ENCODE measurements at places on chromosomes 6 and 20.

- H3K27ac ChIP-seq, result no peak overlapping the region
- H3K4me3 ChIP-seq, result no peak overlapping the region
- H3K27me3 ChIP-seq, result no peaks in the 10 kb centered on the region
These were observed 94.5 kb downstream of the TPBG start for GRCh38 chr6:82458147-82458546.

DNA sequence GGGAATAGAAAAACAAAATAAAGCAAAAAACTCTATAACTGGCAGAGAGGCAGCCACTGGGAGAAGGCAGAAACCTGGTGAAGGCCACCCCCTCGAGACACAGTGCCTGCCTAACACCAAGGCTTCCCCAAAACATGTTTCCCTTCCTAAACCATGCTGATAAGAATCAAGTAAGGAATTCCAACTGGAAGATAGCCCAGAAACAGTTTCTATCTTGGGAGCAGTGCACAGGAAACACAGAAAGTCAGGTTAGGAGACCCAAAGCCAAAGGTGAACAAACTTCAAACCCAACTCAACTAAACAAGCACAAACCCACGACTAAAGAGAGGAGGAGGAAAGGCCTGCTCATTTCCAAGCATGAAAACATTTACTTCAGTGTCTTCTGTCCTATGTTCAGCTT lies 433.7 kb upstream of the RGS17 start:
- no peaks in the 10 kb centered on the region for H3K36me3 ChIP-seq
- no peaks in the 10 kb centered on the region for H3K4me1 ChIP-seq
- DNase-seq, result no peak

- H3K4me1 ChIP-seq, result peaks cover 8% of the 10 kb centered on the region
- no peak for DNase-seq
- H3K27me3 ChIP-seq, result peaks cover 5% of the 10 kb centered on the region
- no peaks in the 10 kb centered on the region for H3K36me3 ChIP-seq
- no peak overlapping the region for H3K4me3 ChIP-seq
- H3K27ac ChIP-seq, result no peak overlapping the region
These were observed 299.8 kb downstream of the CD83 start for GRCh38 chr6:14417377-14417776.

DNA sequence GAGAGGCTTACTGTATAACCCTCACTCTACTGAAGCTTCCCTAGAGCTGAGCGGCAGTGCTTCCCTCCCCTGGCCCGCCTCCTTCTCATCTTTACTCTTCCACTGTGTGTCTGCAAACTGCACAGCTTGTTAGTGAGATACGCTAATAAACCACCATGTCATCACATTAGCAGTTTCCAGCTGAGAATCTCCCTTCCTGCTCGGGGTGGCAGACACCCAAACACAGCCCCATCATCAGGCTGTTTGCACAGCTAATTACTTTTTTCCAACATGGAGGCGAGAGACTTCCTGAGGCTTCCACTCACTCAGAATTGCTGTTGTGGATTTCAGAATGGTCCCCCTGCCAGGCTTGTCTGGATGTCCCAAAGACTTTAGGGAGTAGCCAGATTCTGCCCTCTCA lies 444.9 kb upstream of the SULF2 start:
- no peaks in the 10 kb centered on the region for H3K36me3 ChIP-seq
- no peak overlapping the region for H3K4me3 ChIP-seq
- peaks cover 17% of the 10 kb centered on the region for H3K27me3 ChIP-seq
- H3K27ac ChIP-seq, result no peak overlapping the region

GRCh38 chr6:89197141-89197540 lies 20.0 kb downstream of the GABRR1 start:
- no peak overlapping the region for H3K27ac ChIP-seq
- H3K4me1 ChIP-seq, result peaks cover 3% of the 10 kb centered on the region
- H3K36me3 ChIP-seq, result peaks cover 7% of the 10 kb centered on the region
- H3K4me3 ChIP-seq, result no peak overlapping the region
- peaks cover 11% of the 10 kb centered on the region for H3K27me3 ChIP-seq

- no peak overlapping the region for H3K27ac ChIP-seq
- no peak for DNase-seq
- no peak overlapping the region for H3K4me3 ChIP-seq
- H3K27me3 ChIP-seq, result peaks cover 4% of the 10 kb centered on the region
These were observed 20.5 kb downstream of the LAMA4 start for GRCh38 chr6:112233847-112234246.

GRCh38 chr6:100344321-100344720 lies 120.4 kb downstream of the SIM1 start:
- no peak overlapping the region for H3K4me3 ChIP-seq
- no peak for DNase-seq
- H3K4me1 ChIP-seq, result peaks cover 34% of the 10 kb centered on the region
- no peaks in the 10 kb centered on the region for H3K36me3 ChIP-seq

GRCh38 chr6:70124882-70125545 lies 177.9 kb downstream of the COL9A1 start:
- H3K27me3 ChIP-seq, result peaks cover 5% of the 10 kb centered on the region
- no peaks in the 10 kb centered on the region for H3K4me1 ChIP-seq
- no peak overlapping the region for H3K4me3 ChIP-seq
- no peaks in the 10 kb centered on the region for H3K36me3 ChIP-seq
- no peak for DNase-seq

DNA sequence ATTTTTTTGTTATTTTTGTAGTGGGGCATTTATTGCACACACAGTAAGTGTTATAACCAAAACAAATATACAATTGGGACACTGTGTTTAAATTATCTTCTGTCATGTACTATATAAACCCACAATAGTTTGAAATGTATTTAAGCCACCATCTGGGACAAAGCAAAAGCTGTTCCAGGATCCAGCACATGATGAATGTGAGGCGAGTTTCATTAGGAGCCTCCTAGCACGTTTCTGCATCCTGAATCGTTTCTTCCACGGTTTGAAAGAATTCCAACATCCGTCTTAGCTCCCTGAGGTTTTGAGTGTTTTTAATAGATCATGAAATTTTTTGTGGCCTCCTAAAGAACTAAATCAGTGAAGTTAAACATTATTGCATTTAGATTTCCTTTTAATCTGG lies 65.8 kb downstream of the EYA4 start:
- no peak overlapping the region for H3K27ac ChIP-seq
- H3K27me3 ChIP-seq, result no peaks in the 10 kb centered on the region
- peaks cover 2% of the 10 kb centered on the region for H3K4me1 ChIP-seq
- DNase-seq, result no peak

GRCh38 chr6:4999586-4999985 lies 4.3 kb downstream of the RPP40 start:
- H3K27me3 ChIP-seq, result peaks cover 4% of the 10 kb centered on the region
- H3K4me3 ChIP-seq, result no peak overlapping the region
- H3K4me1 ChIP-seq, result peaks cover 8% of the 10 kb centered on the region
- peaks cover 45% of the 10 kb centered on the region for H3K36me3 ChIP-seq
- no peak for DNase-seq

DNA sequence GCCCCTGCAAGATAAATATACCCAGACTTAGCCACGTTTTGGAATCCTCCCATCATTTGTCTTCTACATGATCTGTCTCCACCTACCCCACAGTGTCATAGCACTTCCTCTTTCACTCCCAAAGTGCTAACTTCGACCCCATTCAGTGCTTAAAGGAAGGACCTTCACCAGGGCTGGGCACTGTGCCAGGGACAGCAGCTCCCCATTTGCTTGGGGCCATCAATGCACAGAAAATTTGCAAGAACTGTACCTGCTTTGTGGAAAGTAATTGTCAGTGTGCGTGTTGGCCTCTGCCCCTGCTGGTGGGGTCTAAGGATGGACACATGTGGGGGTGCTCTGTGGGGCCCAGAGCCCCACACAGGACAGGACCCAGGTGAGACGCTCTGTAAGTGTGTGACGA lies 5.2 kb upstream of the BPIFA2 start:
- H3K4me1 ChIP-seq, result no peaks in the 10 kb centered on the region
- H3K36me3 ChIP-seq, result no peaks in the 10 kb centered on the region
- H3K27ac ChIP-seq, result no peak overlapping the region

DNA sequence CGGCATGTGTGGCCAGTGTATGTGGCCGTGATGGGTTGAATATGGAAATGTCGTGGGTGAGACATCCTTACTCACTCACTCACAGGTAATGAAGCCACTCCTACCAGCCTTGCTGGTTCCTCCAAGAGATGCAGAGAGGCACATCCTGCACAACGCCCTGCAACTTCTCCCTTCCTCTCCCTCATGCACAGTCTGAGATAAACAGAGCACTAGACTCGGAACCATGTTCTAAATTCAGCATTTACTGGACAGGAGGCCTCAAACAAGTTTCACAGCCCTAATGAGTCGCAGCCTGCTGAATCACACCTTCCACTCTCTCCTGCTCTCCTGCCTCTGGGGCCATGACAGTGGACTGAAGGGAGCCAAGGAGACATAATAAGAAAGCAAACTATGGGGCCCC lies 91.2 kb downstream of the ISM1 start:
- no peak overlapping the region for H3K27ac ChIP-seq
- H3K36me3 ChIP-seq, result peaks cover 8% of the 10 kb centered on the region
- H3K27me3 ChIP-seq, result no peaks in the 10 kb centered on the region
- no peak for DNase-seq
- no peaks in the 10 kb centered on the region for H3K4me1 ChIP-seq

- H3K27ac ChIP-seq, result no peak overlapping the region
- H3K4me1 ChIP-seq, result peaks cover 6% of the 10 kb centered on the region
These were observed 231.6 kb downstream of the THBS2 start for GRCh38 chr6:169022079-169022478.

GRCh38 chr20:64234291-64234791 lies 21.2 kb upstream of the PCMTD2 start:
- H3K27me3 ChIP-seq, result peaks cover 6% of the 10 kb centered on the region
- DNase-seq, result no peak

GRCh38 chr20:17648791-17649730 lies 33.0 kb downstream of the RRBP1 start:
- H3K4me3 ChIP-seq, result no peak overlapping the region
- H3K36me3 ChIP-seq, result peaks cover 2% of the 10 kb centered on the region
- no peak overlapping the region for H3K27ac ChIP-seq
- no peak for DNase-seq
- no peaks in the 10 kb centered on the region for H3K27me3 ChIP-seq

- no peak overlapping the region for H3K27ac ChIP-seq
- peaks cover 5% of the 10 kb centered on the region for H3K27me3 ChIP-seq
- H3K4me3 ChIP-seq, result no peak overlapping the region
These were observed 12.2 kb downstream of the BTN3A1 start for GRCh38 chr6:26414281-26414680.

DNA sequence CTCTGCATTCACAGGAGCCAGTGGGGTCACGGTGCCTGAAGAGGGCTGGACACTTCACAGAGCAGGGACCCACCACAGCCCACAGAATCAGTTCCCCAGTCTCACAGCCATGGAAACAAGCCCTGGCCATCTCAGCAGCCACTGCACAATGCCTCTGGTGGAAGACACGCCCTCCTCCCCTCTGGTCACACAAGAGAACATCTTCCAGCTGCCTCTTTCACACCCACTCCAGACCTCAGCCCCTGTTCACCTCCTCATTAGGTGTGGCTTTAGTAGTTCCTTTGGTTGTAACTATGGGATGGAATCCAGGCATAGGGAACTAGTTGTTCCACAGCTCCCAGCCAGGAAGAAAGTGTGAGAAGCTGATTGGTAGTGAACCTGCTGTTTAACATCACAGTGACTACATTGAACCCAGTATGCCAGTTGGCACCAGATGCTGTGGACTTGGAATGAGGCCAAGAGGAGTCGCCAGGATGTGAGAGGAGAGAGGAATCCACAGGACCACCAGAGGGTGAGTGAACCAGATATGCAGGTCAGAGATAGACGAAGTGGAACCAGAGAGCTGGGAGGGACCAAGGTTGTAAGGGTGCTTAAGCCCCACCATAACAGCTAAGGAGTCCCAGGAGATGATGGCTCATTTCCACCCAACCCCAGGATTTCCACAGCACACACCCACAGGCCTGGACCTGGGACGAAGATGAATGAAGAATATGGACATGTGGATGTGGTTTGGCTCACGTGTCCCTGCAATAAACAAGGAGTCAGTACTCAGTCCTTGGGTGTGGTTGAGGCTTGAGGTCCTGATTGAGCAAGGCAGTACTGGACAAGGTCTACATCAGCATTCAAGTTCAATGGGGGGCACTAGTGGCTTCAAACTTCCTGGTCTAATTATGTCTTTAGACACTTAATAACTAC lies 8.8 kb upstream of the BTN3A3 start:
- no peaks in the 10 kb centered on the region for H3K27me3 ChIP-seq
- H3K4me1 ChIP-seq, result no peaks in the 10 kb centered on the region
- H3K36me3 ChIP-seq, result peaks cover 96% of the 10 kb centered on the region
- no peak for DNase-seq
- no peak overlapping the region for H3K27ac ChIP-seq

DNA sequence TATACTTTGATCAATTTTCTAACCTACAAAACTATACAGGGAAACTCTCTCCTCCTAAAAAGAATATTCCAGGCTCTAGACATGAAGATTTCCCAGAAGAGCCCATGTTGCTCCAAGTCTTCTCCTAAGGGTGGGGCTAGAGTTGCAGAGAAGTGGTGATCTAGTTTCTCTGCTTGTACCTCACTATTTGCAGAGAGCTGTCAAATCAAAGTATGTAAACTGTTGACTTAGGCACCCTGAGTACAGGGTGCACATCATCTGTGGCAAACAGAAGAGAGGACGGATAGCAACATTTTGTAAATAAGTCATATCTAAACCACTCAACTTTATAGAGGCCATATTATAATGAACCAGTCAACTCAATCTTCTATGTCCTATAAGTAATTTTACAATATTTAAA lies 250.1 kb downstream of the KHDRBS2 start:
- no peaks in the 10 kb centered on the region for H3K4me1 ChIP-seq
- DNase-seq, result no peak
- H3K27me3 ChIP-seq, result no peaks in the 10 kb centered on the region
- H3K4me3 ChIP-seq, result no peak overlapping the region
- H3K36me3 ChIP-seq, result no peaks in the 10 kb centered on the region

DNA sequence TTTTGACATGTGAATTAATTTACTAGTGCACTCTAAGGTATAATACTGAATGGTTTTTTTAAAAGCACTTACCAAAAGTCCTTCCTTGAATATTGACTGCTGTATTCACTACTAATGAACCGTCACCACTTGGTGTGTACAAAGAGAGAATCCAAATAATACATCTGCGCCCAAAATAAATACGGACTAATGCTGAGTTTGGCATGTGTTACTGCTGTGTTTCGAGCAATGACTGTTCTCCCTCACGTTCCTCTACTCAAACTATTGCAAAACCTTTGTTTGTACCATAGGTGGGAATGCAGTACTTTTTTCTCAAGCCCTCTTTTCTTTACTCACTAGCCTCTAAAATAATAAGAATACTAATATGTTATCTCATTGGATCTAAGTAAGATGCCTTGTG lies 305.5 kb downstream of the QKI start:
- H3K4me1 ChIP-seq, result peaks cover 20% of the 10 kb centered on the region
- no peaks in the 10 kb centered on the region for H3K36me3 ChIP-seq
- no peak overlapping the region for H3K27ac ChIP-seq

GRCh38 chr20:43514648-43514999 lies 7.1 kb downstream of the L3MBTL1 start:
- peaks cover 19% of the 10 kb centered on the region for H3K4me1 ChIP-seq
- DNase-seq, result no peak
- H3K27me3 ChIP-seq, result peaks cover under 1% of the 10 kb centered on the region
- peaks cover 22% of the 10 kb centered on the region for H3K36me3 ChIP-seq
- H3K4me3 ChIP-seq, result peak overlapping the region; percentile 96

Measured in nephron progenitor cell (in vitro differentiated cells).